ENCODE measurements at places on chromosomes 2 and 18. TPM values are rescaled to one million over a fixed set of nuclear protein-coding genes. Genes with fewer than 3 reads are reported as not detected.

DNA sequence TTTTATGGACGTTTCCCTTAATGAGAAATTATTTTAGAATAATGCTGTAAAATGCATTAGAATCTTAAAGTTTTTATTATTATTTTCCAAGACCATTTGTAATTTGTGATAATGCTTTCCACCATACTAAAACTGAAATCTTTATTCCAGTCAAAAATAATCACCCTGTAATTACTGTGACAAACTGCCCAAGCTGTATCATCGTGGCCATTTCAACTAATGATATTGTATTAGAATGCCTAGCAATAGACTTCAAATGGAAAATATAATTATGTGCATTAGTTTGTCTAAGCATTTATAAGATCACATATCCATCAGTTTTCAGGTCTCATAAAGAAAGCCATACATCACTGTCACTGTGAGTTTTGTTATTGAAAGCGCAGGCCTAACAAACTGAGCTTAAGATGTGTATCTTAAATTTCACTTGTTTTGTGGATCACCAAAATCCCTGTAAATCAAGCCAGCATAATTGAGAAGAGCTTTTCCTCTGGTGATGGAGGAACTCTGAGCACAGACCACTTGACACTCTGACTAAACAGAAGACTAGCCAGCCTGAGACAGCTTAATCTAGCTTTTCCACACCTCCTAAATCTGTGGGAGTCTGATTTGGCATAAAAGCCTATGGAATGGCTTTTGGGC, 1312.2 kb upstream of the ACVR2A start:
- H3K36me3 ChIP-seq: no peaks in the 10 kb centered on the region
- H3K27ac ChIP-seq: no peak overlapping the region
- no peak for DNase-seq

CHST9 gene
- polyA plus RNA-seq: not detected

GREB1L gene
- 9.5 TPM for polyA plus RNA-seq

NXPH2 gene
- 5.4 TPM for polyA plus RNA-seq

IKZF2 gene
- polyA plus RNA-seq: 5.5 TPM

LHCGR gene
- 0.51 TPM for polyA plus RNA-seq
